CD4-positive, alpha-beta T cell (primary cell): ENCODE measurements at places on chromosomes 4 and X.
A peak's percentile ranks its signal among the peaks of the same experiment; 100 is the strongest.

DNA sequence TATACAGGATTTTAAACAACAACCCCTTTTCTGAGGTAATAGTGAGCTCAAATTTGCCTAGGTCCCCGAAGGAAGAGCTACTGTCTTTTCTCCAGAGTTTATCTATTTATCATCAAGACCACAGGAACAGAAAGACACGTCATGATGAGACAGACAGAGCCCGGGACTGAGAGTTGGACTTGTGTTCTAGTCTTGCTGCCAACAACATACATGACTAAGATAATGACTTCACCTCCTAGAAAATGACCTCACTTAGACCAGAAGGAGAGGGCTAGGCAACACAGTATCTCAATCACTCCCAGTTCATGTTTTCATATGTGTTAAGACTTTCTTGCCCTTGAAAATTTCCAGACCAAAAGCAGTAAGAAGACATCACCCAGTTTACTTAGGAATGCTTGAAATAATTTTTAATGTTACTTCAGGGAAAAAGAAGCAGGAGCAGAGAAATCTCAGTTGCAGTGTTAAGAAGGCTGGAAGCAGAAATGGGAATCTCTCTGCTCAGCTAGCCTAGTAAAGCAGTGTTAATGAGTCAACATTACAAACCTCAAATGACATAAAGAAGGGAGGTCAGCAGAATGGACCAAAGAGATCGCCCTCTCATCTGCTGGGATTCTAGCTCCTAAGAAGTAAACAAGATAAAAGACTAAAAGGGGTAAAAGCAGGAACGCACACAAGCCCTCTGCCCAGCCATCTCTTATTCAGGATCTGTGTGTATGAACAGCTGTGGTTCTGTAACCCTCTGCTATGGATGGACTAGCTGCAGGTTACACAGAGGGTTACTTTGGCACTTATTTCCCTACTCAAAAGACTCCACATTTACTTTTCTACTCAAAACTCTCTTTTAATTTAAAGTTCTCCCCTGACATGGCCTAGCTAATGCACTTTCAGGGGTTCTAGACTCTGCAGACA is 24.8 kb downstream of the PDGFC start:
- no peak for DNase-seq

- no peak for DNase-seq
Measured at GRCh38 chrX:136260776-136261175, 9.6 kb upstream of the MAP7D3 start.

DNA sequence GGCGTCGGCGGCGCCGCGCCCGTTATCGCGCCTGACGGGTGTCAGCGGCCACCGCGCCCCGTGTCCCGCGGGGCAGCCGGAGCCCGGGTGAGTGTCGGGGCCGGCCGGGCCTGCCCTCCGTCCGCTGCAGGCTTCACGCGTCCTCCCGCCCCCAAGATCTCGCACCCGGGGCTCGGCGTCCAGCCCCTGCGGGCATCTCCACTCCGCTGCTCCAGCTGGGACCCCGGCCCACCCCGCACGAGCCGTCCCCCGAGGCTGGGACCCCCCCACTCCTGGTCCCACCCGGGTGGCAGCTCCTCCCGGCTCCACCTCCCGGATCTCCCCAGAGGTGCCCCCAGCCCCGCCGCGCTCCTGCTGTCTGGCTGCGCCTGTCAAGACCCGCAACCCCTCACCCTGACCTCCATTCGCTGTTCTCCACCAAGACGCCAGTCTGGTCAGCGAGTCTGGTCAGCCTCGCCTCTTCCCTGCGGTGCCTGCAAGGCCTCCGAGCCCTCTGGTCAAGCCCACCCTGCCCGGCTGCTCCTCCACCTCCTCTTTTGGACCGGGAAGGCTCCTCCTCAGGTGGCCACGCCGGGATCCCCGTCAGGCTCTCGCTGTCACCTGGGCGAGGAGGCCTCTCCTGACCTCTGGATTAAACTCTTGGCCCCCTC is 66.0 kb upstream of the NKX1-1 start:
- DNase-seq: no peak

GRCh38 chr4:86043755-86044592 is 315.9 kb downstream of the MAPK10 start:
- DNase-seq: no peak

- DNase-seq: no peak
Measured at GRCh38 chr4:37648084-37648817, 37.9 kb downstream of the RELL1 start.

DNA sequence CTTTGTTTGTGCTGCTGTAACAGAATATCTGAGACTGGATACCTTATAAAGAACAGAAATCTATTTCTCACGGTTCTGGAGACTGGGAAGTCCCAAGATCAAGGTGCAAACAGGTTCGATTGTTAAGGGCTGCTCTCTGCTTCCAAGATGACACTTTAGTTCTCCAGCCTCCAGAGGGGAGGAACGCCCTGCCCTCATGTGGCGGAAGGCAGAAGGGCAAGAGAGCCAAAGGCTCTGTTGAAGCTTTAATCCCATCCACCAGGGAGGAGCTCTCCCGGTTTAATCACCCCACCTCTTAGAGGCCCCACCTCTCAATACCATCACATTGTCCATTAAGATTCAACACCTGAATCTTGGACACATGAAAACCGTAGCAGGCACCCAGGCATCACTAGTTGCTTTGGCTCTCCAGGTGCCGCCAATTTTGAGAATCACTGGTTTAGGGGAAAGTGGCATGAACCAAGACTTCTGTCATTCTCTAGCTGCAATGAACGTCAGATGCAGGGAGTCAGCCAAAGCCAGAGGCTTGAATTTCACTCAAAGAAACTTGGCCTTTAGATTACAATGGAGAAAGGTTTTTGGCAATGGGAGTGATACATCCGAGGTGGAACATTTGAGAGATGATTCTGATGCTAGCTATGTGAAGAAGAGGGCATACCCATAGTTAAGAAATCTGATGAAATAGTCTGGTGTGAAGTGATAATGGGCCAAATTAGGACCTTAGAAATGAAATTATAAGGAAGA is 15.7 kb downstream of the FHL1 start:
- DNase-seq: peak; percentile 25

GRCh38 chrX:80014141-80014940 is at the start of gene TBX22:
TSS of gene TBX22 (plus strand) at chrX:80014753. CDS start at chrX:80022270, 7,517 bp downstream.
- DNase-seq: no peak

GRCh38 chr4:40607221-40607620 is 22.4 kb downstream of the RBM47 start:
- DNase-seq: no peak

- no peak for DNase-seq
Measured at GRCh38 chr4:115090483-115091075, 22.8 kb downstream of the NDST4 start.

GRCh38 chrX:74551934-74552333 is 62.5 kb downstream of the RLIM start:
- DNase-seq: no peak

DNA sequence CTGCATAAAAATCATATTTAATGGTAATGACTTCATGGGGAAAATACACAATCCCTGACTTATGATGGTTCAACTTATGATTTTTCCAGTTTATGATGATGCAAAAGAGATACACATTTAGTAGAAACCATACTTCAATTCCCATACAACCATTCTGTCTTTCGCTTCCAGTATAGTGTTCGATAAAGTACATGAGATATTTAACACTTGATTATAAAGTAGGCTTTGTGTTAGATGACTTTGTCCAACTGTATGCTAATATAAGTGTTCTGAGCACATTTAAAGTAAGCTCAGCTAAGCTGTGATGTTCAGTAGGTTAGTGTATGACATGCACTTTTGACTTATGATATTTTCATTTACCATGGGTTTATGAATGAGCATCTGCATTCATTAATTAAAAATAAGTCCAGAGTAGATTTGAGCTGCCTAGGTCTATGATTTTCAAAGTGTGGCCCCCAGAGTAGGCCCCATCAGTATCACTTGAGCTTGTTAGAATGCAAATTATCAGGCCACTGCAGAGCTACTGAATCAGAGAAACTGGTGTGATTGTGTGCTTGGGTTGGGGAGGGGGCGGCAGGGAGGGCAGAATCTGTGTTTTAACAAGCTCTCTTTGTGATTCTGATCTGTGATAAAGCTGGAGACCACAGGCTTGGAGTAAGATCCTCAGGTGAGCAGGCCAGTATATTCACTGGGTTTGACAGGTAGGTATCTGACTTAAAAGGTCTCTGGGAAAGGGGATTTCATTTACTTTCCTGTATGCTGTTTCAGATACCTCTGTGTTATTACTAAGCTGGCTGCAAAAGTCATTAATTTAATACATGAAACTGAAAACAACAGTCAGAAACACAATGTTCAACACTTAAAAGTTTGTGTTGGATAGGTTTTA is 8.4 kb downstream of the ATP10D start:
- DNase-seq: no peak

GRCh38 chr4:8819473-8820177 is 52.0 kb downstream of the HMX1 start:
- DNase-seq: no peak

DNA sequence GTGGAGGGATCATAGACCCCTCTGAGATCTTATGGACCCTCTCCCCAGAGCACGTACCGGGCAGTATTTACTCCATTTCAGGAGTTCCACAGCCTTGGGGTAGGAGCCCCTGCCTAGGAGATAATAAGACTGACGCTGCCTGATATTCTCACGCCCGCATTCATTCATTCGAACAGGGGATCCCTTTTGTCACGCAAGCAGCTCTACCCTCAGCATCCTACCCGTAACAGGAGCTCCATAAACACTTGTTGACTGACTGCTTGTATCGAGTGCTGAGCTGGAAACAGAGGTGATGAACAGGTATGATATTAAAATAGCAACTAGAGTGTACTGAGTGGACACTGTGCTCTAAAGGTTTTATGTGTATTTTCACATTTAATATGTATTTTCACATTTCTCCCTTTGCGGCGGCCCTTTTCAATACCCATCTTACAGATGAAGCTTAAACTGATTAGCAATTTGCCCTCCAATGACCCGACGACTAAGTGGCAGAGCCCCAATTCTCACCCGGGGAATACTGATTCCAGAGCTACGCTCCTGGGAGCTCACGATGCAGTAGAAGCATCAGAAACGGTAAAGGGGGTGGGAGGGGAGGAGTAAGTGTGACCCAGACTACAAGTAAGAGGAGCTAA is 888 bp downstream of the RAB28 start:
- DNase-seq: no peak

- no peak for DNase-seq
Measured at GRCh38 chrX:105543283-105543682, 279.1 kb upstream of the NRK start.

DNA sequence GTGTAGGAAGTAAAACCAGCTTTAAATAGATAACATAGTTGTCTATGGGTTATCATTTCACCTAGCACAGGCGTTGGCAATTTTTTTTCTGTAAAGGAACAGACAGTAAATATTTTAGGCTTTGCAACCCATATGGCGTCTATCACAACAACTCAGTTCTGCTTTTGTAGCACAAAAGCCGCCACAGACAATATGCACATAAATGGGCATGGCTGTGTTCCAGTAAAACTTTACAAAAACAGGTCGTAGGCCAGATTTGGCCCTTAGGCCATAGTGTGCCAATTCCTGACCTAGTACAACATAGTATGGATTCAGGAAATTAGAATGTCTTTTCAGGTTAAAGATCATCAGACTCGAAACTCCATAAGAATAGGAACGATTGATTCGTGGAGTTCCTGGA is 265.3 kb upstream of the GK2 start:
- no peak for DNase-seq

GRCh38 chr4:103424853-103425252 is 226.7 kb upstream of the CENPE start:
- DNase-seq: no peak

GRCh38 chr4:8353912-8354453 is 84.4 kb downstream of the HTRA3 start:
- no peak for DNase-seq

GRCh38 chrX:33171041-33171440 is 40.3 kb downstream of the DMD start:
- DNase-seq: no peak

DNA sequence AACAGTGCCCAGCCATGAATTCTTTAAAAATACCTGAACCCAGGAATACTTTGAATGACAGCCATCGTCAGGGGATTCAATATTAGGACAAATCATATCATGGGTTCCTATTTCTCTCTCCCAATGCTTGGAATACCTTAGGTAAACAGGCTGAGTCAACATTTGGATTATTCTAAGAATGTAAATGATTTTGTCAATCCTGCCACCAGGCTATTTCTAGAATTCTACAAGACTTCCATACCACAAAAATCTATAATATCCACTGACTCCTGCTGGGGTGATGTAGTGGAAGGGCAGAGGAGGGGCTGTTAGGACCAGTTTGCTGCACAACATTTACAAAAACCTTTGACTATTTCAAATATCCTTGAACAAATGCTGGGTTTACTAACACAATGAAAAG is 65.2 kb downstream of the IGFBP7 start:
- DNase-seq: no peak

GRCh38 chrX:23980011-23980441 is 47.0 kb downstream of the KLHL15 start:
- DNase-seq: no peak

- no peak for DNase-seq
Measured at GRCh38 chrX:48165241-48165640, 31.4 kb downstream of the SSX5 start.

- DNase-seq: peak; percentile 86
Measured at GRCh38 chr4:151015459-151016347, 619 bp upstream of the LRBA start.

DNA sequence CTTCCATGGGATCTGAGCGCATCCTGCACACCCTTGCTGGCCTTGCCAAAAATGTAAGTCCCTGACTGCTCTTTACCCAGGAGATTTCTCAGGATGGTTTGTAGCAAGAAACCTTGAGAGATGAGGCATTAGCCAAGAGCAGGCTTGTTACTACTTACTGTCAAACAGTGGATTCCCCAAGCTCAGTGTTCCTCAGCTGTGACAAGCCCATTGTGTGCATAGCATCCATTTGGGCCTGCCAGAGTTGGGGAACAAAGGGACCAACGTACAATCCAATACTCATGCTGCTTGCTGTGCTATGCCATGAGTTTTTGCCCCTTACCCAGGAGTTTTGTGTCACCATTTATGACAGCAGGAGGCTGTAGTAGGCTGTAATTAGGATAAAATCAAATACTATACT is 267.6 kb downstream of the TENM3 start:
- no peak for DNase-seq

GRCh38 chrX:108091878-108092291 is 307 bp downstream of the ATG4A start:
- DNase-seq: no peak

- no peak for DNase-seq
Measured at GRCh38 chr4:100985576-100985975, 361.8 kb downstream of the PPP3CA start.

GRCh38 chrX:69158166-69158980 is 6.9 kb downstream of the PJA1 start:
- DNase-seq: peak; percentile 20

DNA sequence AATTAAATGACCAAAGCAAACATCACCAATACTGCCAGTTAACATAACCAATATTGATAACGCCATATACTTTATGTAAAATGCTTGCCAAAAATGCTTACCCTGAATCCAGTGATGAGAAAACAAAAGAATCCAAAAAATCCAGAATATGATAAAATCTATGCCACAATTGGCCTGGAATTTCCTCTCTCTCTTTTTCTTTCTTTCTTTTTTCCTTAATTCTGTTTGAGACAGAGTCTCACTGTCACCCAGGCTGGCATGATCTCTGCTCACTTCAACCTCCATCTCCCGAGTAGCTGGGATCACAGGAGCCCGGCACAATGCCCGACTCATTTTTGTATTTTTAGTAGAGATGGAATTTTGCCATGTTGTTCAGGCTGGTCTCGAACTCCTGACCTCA is 9.8 kb upstream of the SLC7A11 start:
- DNase-seq: no peak

- no peak for DNase-seq
Measured at GRCh38 chrX:55129361-55129760, 40.5 kb downstream of the PAGE2 start.
